ENCODE measurements at places on chromosomes 16 and 17.

DNA sequence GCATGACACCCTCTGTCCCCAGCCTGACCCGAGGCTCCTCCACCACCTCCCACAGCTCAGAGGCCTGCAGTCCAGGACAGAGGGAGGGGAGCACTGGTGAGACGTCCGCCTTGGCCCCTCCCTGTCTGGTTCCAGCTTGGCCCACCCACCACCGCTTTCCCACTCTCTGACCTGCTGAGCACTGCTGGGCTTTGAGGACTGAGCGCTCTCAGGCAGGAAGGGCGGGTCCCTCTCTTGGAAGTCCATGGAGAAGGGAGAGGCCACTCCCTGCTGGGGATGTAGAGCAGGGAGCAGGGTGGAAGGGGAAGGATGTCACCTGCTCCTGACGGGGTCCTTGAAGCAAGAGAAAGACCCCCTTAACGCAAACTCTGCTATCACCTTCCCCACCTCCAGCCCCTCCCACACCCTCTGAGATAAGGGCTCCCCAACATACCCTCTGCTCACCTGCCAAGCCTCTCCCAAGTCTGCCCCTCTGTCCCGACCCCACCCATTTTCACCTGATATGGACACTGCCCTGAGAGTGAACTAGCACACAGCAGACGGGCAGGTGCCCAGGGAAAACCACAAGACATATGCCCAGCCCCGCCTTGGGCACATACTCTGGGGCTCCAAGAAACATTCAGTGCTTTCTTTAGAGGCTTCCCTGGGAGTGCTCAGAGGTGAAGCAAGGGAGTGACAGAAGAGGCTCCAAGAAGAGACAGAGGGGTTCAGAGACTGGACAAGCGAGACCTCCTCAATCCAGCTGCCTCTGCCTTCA, 1.4 kb downstream of the OSBPL7 start:
- no peak for DNase-seq

DNA sequence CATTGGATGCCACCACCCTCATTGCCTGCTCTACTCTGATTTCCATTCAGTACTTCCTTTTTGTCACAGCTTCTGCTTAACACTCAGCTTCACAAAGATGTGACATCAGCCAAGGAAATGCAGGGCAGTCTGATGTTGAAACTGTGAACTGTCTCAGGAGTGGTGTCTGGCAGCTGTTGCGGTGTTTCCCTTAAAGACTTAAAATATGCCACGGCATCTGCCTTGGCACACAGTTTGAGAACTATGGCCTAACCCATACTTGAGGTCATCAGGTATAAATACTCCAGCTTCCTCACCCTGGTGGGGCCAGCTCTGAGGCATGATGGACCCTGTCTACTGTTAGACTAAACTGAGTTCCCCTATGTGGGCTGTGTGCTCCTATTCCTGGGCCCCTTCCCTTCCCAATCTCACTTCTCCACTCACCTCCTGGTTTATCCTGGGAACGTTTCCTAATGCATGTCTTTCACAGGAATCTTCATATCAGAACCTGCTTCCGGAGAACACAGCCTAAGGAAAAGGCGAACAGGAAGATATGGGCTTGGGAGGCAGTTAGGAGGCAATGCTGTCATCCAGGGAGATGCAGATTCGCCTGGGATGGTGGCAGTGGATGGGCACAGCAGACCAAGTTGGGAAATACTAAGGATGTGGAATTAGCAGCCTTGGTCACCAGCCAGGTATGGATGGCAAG, 96.5 kb downstream of the WSCD1 start:
- no peak for DNase-seq

DNA sequence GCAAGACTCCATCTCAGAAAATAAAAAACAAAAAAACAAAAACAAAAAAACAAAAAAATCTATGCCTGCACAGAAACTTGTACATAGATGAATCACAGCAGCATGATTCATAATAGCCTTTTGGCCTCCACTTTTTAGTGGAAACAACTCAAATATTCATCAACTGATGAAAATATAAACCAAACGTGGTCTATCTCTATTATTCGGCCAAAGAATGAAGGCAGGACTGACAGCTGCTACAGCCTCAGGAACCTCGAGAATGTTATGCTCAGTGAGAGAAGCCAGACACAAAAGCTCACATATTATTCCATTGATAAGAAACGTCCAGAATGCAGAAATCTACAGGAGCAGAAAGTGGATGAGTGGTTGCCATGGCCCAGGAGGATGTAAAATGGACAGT, 19.8 kb downstream of the PPL start:
- DNase-seq = peak; percentile 59

- no peak for DNase-seq
These were observed 62.6 kb upstream of the RASL10B start for GRCh38 chr17:35668802-35669201.

DNA sequence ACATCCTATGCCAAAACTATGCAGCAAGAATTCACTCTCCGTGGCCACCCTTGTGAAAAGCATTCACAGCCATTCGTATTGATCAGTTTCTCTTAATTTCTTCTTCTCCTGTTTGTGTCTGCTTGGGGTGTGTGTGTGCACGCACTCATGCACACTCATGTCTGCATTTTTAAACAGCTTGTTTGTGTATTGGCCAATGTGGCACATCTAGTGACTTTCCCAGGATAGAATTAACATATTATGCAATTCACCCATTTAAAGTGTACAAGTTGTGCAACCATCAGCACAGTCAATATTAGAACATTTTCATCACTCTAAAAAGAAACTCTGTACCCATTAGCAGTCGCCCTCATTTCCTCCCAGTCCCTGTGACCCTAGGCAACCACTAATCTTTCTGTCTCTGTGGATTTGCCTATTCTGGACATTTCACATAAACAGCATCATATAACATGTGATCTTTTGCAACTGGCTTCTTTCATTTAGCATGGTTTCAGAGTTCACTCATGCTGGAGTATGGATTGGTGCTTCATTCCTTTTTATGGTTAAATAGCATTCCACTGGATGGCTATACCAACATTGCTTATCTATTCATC, 20.1 kb downstream of the IRX3 start:
- DNase-seq = peak; percentile 21

GRCh38 chr17:6712058-6712853, 913 bp downstream of the SLC13A5 start:
- DNase-seq = peak; percentile 3

DNA sequence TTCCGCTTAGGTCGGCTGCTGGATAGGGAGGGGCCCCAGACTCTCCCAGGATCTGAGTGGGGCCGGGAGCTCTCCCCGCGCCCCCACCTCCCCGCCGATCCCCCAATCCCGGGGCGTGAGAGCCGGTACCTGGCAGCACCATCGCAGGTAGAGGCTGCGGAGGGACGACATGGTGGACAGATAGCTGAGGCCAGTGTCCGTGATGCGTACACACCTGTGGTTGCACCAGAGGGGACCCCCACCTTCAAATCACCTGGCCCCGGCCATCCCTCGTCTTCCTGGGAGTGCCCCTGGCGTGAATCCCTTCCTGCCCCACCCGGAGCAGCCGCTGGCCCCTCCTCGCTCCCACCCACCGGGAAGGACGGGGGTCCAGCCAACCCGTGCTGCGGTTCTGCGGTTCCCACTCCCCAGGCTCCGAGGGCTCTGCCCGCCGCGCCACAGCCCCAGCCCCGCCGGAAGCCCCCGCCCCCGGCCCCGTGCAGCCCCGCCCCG, 4.7 kb upstream of the WDR24 start:
- no peak for DNase-seq

DNA sequence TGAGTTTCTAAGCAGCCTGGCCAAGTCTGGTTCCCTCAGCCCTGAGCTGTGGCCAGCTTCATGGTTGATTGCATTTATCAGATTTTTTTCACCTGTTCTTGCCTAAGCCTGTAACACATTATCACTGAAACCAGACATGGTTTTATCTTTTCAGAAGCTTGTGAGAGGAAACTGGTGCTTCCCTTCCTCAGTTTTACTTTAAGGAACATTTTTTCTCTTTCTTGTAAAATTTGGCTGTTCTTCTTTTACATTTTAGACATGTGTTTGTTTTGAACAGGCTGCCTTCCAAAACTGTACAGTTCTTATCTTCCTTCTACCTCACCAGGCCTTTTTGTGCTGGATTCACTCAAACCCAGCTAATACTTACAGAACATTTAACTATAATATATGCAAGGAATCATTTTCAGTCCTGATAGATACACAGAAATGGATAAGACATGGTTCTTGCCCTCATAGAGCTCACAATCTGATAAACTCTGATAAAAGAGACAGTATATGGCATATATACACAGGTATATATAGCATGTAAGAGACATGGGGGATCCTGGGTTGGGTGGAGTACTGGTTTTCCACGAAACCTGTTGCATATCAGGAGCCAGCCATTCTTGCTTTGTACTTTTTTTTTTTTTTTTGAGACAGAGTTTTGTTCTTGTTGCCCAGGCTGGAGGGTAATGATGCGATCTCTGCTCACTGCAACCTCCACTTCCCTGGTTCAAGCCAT, 44.5 kb downstream of the ZNRF1 start:
- no peak for DNase-seq

GRCh38 chr16:49621241-49622083, 234.4 kb downstream of the ZNF423 start:
- DNase-seq = peak; percentile 24

Measured in EH (cell line).